HuH-7 (cell line): ENCODE measurements at places on chromosomes 1 and 21.

DNA sequence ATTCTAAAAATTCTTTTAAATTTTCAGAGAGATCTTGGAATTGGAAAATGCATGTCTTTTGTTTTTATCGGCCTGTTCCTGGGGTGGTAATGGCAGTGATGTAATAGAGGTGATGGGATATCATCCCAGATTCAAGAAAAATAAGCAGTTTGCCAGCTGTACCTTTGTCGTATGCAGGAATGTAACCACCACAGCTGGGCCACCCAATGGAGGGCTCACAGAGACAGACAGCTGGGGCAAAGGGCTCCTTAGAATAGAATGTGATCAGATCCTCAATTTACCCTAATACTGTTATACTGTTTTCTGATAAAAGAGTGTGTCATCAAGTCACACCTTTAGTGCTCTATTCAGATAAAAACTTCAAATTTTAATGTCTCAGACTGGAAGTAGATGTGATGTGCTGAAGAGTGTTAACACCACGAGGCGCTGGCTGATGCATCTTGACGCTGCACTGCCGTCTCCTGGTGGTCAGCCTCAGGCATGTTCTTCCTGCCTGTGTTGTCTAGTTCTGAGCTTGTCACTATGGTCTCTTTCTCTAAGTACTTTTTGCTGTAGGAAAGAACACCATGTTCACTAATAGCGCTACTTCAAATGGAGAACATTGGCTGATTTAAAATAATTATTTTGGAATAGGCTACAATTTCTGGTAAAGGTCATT, 78.8 kb downstream of the C1orf21 start:
- no peak for DNase-seq

DNA sequence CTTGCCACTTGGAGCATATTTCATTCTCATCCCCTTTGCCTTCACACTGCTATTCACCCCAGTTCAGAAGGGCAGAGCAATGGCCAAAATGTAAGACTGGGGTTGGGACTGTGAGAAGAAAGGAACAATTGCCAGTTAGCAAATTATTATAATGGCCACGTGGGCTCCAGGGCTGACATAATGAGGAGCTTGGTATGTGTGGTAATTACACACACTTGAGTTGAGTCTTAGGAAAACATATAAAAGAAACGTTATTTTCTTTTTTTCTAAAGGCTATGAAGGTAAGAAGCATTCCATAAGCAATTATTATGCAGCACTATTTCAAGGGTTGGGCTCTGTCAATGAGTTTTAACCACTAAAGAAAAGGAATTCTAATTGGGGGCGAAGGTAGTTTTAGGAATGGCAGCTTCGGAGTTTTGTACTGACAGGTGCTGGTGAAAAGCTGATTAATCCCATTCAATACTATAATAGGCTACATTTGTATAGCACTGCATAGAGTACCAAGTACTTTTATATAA, 32.5 kb upstream of the BCL10 start:
- no peak for DNase-seq

- no peak for DNase-seq
Observed at GRCh38 chr21:36732761-36733160, 33.8 kb downstream of the SIM2 start.

- peak; percentile 95 for DNase-seq
Observed at GRCh38 chr1:25771221-25772114, 28.5 kb upstream of the SELENON start.

GRCh38 chr1:160781914-160782689, 13.9 kb upstream of the LY9 start:
- no peak for DNase-seq

GRCh38 chr1:93877529-93877928, 1.5 kb downstream of the DNTTIP2 start:
- DNase-seq = no peak

DNA sequence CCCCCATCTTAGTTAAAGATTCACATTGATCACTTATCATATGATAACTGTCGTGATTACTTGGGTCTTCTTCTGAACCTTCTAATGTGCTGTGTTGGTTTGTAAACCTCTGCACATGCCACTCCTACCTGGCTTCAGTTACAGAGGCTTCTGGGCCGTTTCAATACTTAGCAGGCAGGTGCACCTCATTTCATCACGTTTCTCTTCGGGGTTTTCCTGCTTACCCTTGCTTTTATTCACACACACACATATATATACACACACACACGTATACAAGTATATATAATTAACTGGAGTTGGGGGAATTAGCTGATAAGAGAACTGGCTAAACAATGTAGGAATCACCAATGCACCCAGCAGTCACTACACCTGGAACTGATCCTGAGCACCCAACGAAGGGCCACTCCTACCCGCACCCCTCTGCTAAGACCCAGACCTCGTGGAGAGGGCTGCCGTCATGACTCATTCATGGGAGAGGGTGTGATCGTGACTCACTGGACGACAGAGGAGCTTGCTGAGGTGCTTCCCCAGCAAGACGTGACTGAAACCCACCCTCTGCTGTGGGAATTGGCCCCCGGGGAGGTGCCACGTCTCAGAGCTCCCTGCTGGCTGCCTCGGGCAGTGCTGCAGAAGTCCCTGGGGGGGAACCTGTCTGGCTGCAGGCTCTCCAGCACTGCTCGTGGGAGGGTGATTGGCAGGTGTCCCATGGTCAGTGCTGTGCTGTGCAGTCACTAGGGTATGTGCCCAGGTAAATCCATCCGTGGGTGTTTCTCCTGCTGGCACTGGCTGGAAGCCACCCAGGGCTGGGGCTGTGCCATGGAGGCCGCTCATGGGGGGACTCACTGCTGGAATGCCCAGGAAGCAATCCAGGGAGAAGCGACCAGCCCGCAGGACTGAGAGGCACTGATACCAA, 166.6 kb downstream of the DYRK1A start:
- DNase-seq = no peak

GRCh38 chr1:191910245-191910644, 248.0 kb upstream of the RGS18 start:
- no peak for DNase-seq

DNA sequence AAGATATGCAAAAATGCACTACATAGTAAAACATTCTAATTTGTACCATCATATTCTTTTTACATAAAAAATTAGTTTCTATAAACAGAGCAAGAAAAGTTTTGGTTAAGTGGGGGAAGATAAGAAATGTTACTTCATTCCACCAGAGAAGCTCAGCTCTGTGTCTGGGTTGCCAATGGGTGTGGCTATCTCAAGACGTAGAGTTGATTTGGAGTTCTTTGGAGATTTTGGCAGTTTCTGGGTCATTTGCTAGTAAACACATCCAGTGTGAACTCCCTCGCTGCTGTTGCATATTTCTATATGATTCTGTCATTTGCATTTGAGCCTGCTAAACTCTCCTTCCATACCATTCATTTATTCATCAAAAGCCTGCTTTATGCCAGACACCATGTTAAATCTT, 7.2 kb downstream of the RGL1 start:
- DNase-seq = no peak

- no peak for DNase-seq
Observed at GRCh38 chr1:166956057-166956850, 19.1 kb downstream of the ILDR2 start.

DNA sequence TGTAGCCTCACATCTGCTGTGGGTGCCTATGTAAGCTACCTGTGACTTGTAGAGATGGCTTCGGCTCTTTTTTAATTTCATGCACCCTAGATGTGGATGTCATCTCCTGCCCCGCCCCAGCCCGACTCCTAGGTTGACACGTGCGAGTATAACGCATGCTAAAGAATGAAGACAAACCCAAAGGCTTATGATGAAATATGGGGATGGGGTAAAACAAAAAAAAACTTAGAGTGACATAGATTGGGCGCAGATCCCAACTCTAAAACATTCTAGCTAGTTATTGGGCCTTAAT, 613 bp upstream of the ERO1B start:
- no peak for DNase-seq

- no peak for DNase-seq
Observed at GRCh38 chr1:214537219-214537618, 14.2 kb downstream of the PTPN14 start.

DNA sequence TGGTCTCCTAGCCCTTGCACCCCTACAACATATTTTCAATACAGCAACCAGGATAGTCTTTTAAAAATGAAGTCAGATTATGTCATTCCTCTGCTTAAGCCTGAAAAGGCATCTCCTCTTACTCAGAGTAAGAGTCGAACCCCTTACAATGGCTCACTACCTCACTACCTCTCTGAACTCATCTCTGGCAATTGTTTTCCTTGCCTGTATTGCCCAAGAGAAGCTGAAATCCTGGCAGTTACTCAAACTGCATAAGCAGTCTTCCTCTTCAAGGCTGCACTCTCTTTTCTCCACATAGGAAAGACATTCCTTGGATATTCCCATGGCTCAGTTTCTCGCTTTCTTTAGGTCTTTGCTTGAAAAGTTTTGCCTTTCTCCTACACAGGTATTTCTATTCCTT, 22.7 kb downstream of the CLDN8 start:
- no peak for DNase-seq

DNA sequence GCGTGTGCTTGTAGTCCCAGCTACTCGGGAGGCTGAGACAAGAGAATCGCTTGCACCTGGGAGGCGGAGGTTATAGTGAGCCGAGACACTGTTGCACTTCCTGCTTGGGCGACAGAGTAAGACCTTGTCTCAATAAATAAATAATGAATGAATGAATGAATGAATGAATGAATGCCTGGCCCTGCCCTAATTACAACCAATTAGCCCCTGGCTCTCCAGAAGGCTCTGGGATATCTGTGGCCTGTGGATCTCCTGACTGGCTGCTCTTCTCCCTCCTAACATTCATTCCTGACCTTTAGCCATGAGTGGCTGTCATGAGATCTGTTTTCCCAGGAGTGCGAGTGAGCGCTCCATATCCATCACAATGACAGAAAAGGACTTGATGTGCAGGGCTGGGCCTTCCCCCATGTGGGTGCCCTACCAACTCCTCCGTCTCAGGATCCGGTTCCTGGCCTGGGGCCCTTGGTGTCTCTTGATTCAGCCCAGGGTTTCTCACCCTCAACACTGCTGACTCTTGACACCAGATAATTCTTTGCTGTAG, 243.6 kb upstream of the TMEM51 start:
- no peak for DNase-seq

GRCh38 chr1:31127266-31127665, 61.7 kb upstream of the PUM1 start:
- no peak for DNase-seq

- no peak for DNase-seq
Observed at GRCh38 chr1:47797575-47797974, 199.6 kb downstream of the TRABD2B start.

DNA sequence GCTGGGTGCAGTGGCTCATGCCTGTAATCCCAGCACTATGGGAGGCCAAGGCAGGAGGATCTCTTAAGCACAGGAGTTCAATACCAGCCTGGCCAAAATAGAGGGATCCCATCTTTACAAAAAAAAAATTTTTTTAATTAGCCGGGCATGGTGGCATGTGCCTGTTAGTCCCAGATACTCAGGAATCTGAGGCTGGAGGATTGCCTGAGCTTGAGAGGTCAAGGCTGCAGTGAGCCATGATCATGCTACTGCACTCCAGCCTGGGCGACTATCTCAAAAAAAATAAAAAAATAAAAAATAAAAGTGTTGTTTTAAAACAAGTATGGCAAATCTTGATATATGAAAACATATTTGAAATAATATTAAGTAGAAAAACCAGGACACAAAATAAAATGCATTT, 44.4 kb upstream of the CACHD1 start:
- no peak for DNase-seq

GRCh38 chr1:213366141-213366831, 315.2 kb downstream of the RPS6KC1 start:
- no peak for DNase-seq

GRCh38 chr1:212643877-212644276, 35.3 kb downstream of the ATF3 start:
- no peak for DNase-seq

GRCh38 chr1:69120817-69121216, 446.9 kb upstream of the LRRC7 start:
- no peak for DNase-seq

DNA sequence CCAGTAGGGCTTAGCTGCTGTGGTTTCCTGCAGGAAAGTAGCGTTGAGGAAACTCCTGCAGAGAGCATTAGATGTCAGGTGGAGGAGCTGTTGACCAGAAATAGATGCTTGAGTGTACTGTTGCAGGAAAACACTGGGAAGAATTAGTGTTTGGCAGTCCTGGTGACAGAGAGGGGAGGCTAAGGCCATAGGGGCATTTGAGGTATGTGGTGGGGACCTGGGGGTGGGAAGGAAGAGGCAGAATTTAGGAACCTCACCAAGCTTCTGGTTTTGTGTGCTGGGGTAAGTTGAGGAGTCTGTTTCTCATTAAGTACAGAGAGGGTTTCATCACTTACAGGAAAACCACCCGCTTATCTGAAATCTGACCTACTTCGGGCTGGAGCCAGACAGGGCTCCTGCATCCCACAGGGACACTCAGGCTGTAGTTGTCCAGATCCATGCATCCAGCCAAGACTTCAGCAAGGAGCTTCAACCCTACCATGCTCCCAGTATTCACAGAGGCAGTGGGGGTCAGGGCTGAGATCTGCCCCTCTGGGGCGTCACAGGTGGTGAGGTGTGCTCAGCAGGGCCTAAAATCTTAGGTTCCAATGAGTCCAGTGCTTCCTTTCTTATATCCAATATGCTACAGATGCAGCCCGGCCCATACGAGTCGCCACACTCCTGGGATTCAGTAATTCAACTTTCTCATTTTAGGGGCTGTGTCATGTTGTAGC, 15.1 kb downstream of the SH2D2A start:
- no peak for DNase-seq

DNA sequence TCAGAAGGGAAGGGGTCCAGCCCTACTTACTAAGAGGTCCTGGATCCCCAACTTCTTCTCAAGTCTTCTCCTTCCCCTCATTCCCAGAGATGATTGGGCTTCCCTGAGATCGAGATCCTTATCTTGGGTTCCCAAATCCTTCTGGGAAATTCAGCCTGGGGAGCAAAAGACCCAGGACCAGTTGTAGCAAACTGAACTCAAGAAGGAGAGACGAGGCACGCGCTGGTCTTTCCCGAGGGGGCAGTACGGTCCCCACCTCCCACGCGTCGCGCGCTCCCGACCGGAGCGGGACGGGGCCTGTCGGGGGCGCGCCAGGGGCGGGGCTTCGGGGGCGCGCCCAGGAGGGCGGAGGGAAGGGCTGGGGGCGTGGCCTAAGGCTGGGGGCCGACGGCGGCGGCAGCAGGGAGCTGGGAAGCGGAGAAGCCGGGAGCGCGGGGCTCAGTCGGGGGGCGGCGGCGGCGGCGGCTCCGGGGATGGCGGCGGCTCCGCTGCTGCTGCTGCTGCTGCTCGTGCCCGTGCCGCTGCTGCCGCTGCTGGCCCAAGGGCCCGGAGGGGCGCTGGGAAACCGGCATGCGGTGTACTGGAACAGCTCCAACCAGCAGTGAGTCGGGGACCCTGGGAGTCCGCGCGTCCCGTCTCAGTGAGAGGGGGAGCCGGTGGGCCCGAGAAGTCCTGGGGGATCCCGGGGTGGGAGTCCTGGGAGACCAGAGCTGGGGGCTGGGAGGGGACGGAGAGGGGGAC, at the start of gene EFNA3:
EFNA3 (plus strand) TSS at position 369 of the 741 bp plus-strand sequence; CDS start at position 474, 105 bp downstream.
- peak; percentile 97 for DNase-seq

- no peak for DNase-seq
Observed at GRCh38 chr1:177505905-177506590, 335.3 kb downstream of the BRINP2 start.

- DNase-seq = no peak
Observed at GRCh38 chr1:111366256-111366655, 61.3 kb downstream of the OVGP1 start.

GRCh38 chr1:46301406-46301807, 2.0 kb downstream of the LRRC41 start:
- peak; percentile 37 for DNase-seq

GRCh38 chr21:44378646-44379514, 25.5 kb downstream of the TRPM2 start:
- DNase-seq = no peak
